ENCODE measurements at places on chromosomes 1 and 21. TPM values are rescaled to one million over a fixed set of nuclear protein-coding genes. Genes with fewer than 3 reads are reported as not detected.

OR2W3 gene
- 1.00 TPM for total RNA-seq

SYTL1 gene
- total RNA-seq = 0.46 TPM

SLC2A5 gene
- total RNA-seq = 1.1 TPM

FAM43B gene
- 65.3 TPM for total RNA-seq

Data from adrenal gland (tissue), 19 donors.